NCI-H524 treated with DMSO at 0.1 percent for 48 hours (cell line): ENCODE measurements at places on chromosomes 2 and 18.

- DNase-seq: no peak
Measured at GRCh38 chr2:146893500-146894041, 951.3 kb upstream of the ACVR2A start.

GRCh38 chr2:240341064-240341463 is 94.4 kb upstream of the GPC1 start:
- DNase-seq: peak; percentile 28

DNA sequence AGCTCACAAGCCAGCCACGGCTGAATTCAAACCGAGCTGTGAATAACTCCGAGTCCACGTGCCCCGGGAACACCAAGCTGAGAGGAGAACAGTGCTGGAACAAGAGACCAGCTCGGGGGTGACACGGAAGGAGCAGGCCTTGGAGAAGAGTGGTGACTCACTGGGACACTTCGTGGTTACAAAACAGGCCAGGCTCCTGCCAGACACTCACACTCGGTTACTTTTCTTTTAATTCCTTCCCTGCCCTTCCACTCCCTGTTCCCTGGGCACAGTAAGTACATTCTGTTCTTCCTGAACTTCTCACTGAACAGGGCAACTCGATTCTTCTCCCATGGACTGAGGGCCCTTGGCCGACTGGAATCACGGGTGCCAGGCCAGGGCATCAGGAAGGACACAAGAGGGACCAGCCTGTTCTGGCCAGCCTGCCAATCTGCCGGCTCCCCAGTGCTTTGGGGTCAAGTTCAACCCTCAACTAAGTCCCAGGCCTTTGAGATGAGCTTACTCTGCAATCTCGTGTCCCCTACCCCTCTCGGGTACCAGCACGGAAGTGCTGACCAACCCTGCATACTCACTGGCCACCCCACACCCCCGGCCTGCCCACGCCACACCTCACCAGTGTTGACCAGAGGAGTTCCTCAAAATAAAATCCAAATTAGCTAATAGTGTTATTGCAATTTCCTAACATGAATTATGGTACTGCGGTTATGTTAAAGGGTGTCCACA is 87.5 kb downstream of the TFCP2L1 start:
- no peak for DNase-seq

GRCh38 chr2:24877646-24878045 is 42.4 kb downstream of the ADCY3 start:
- DNase-seq: no peak

DNA sequence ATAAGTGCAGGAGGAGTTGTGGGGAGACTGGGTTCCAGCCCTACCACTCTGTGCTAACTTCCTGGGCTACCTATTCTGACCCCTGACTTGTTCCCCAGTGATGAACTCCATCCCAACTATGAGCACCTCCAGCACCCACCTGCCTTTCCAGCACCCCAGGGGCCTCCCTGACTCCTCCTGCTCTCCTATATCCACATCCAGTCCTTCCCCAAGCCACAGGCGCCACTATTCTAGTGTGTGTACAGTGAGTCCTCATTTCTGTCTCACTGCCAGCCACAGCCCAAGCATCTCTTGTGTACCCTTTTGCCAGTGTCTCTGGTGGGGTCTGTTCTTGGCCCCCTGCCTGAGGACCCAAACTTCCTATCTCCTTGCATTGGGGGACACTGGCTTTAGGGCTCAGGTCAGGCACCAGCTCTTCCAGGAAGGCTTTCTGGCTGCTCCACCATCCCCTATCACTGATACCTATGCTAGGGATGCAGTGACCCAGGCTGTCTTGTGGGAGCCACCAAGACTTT is 145.2 kb downstream of the INHBB start:
- no peak for DNase-seq

DNA sequence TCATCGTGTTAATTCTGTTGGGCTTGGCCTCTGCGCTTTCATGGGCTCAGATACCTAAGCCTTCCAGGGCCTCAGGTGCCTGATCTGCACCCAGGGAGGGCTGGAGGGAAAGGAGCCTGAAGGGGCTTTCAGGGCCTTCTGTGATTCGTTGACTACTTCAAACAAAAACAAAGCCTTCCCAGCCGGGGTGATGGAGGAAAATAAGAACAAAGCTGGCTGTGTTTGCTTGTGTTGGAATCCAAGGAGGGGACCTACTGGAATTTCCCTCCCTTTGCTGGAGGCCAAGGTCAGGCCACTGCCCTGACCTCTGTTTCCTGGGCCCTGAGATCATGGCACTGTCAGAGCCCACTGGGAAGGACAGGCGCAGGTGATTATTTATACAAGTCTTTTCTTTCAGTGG is 135.3 kb downstream of the KLHL29 start:
- no peak for DNase-seq
